ENCODE measurements at places on chromosomes 16 and 17.

GRCh38 chr17:81223762-81224130 is 981 bp upstream of the CEP131 start:
- no peak for DNase-seq

- no peak for DNase-seq
Measured at GRCh38 chr17:73311428-73311780, 397 bp downstream of the CDC42EP4 start.

GRCh38 chr16:30004424-30004776 is 6.4 kb downstream of the DOC2A start:
- no peak for DNase-seq

DNA sequence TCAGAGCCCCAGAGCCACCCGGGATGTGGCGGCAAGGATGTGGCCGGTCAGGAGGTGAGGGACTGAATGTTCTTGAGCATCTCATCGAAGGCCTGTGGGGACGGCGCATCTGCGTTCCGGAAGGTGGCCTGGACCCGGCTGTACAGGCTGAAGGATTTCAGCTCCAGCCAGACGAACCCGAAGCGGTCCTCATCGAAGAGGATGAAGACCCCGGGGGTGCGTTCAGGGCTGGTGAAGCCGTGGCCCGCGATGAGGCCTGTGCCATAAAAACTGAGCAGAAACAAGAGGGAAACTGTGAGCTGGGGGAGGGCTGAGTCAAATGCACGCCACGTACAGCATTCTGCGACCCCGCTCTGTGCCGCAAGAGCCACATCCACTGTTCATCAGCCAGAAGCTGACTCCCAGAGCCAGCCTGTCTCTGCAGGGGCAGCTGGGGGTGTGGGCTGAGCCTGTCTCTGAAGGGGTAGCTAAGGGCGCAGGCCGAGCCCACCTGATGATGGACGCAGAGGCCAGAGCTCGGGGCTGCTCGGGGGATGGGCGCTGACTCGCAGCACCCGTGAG is 14.1 kb upstream of the C16orf95 start:
- DNase-seq = no peak

DNA sequence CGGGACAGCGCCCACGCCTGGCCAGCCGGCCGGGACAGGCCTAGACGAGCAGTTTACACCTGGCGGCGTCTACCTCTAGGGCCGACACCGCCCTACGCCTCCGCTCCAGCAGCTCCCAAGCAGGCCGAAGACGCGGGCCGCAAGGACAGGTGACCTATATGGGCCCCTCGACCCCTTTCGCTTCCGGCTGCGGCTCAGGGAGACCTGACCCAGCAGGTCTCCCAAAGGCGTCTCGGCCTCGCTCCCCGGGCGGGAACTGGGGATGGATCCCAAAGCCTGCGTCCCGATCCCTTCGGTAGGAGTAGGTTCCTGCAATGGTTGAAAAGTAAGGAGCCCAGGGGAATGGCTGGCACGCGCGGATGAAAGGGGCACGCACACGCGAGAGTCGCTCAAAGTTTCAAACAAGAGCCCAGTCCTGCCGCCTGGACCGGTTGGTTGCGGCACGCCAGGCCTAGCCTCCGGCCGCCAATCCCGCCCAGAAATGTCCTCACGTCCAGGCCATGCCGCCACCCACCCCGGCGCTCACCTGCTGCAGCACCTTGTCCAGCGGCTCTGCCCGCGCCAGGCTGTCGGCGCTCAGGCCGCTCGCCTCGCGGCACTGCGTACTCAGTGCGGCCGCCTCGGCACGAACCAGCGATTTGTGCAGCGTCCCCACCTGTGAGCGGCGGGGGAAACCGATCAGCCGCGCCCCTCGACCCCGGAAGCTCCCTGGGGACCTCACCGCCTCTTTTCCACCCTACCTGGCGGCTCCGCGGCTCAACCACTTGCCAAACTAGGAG is 630 bp downstream of the ESRP2 start:
- no peak for DNase-seq

- DNase-seq = no peak
Measured at GRCh38 chr17:75856062-75856756, 1.1 kb upstream of the WBP2 start.

GRCh38 chr17:7640783-7641182 is 9.9 kb upstream of the ATP1B2 start:
- no peak for DNase-seq

DNA sequence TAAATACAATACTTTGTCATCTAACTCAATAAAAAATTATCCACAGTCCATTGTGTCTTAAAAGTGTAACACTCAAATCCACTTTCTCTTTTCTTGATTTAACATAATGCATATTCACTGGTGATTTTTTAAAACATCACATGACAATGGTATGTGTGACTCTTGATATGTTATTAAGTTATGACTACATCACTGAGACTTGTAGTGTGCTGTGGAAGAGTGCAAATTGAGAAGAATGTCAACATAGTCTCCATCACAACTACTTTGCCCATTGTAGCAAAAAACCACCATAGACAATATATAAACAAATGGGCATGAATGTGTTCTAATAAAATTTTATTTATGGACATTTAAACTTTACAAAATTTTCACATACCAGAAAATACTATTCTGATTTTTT is 380.7 kb upstream of the PMFBP1 start:
- DNase-seq = no peak

DNA sequence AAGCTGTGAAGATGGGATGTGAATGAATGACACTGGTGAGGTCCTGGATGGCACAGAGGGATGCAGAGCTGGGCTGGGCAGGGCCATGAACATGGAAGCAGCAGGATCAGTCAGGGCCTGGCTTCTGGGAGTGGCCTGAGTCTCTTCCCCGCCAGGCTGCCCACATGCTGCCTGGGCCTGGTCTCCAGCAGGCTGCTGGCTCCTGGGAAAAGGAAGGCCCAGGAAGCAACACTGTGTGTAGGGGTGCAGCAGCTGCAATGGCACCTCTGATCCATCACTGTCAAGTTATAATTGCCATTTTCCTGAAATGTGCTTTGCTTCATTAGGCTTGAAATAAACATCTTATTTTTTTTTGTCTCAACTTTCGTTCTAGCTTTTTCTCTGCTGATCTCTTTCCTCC is 260.2 kb upstream of the N4BP1 start:
- no peak for DNase-seq

DNA sequence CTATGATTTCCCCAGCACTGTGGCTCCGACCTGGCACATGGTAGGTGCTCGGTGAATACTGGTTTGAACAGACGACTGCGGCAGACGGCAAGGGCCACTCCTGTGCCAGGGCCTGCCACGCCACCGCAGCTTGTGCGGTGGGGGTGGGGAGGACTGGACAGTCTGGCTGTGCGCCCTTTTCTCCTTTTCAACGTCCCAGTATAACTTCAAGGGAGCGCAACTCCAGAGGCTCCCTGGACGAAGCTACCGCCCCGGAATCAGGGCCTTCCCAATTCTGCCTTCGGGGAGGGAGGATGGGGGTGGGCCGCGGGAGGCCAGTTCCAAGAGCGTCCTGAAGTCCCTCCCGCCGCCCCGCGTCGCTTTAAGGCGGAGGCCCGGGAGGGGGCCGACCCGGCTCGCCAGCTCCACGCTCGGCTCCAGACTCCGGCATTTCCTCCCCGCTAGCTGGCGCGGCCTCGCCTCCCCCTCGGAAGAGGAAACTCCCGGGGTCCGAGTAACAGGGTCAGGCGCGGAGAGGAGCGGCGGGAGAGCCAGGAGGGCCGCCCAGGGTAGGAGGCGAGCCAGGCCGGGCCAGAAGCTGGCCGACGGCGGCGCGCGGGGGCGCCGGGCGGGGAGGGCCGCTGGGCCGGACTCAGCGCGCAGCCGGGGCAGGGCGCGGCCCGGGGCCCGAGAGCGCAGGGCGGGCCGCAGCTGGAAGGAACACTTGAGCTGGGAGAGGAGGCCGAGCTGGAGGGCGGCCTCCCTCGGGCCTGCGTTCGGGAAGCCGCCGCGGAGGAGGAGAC is at the start of gene ITPRIPL2:
TSS of gene ITPRIPL2 (plus strand) at position 388 of the 782 bp plus-strand sequence. CDS start 498 bp downstream, outside the sequence.
- DNase-seq = no peak

GRCh38 chr17:75566416-75566815 is 21.2 kb upstream of the MYO15B start:
- DNase-seq = no peak

DNA sequence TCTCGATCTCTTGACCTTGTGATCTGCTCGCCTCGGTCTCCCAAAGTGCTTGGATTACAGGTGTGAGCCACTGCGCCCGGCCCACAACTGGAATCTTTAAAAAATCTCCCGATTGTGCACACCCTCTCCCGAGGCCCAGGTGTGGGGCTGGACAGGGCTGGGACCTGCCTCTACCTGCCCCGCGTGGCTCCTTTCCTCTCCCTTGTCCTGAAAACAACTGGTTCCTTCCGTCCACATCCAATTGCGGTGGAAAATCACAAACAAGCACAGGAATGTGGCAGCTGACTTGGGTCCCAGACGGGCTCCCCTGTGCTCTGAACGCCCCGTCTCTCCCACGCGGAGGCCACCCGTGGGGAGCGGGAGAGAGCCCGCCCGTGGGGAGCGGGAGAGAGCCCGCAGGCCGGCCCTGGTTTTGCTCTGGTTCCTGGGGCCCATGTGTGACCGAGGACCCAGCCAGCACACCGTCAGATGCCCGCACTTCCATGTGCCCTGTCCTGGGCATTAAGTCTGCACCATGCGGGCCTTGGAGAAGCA is 3.0 kb upstream of the TMEM204 start:
- no peak for DNase-seq

DNA sequence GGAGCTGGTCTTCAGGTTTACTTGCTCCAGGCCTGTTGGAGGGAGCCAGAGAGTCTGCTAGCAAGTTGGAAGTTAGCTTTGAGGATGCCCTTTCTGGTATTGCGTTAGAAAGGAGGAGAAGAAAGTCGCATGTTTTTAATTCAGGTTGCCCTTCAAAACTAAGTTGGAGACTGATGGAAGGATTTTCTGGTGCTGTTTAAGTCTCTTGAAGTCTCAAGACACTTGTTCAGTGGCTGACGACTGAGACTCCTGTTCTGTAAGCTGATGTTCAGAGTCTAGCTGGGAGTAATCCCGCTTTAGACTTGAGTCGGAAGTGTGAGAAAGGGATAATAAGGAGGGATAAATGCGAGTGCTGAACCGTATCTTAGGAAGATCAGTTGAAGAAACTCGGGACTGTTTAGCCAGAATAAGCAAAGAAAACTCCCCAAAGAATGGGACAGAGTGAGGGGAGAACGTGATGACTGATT is 740 bp downstream of the AATF start:
- DNase-seq = no peak

GRCh38 chr17:57034807-57035754 is 50.0 kb upstream of the AKAP1 start:
- no peak for DNase-seq

GRCh38 chr16:59484833-59485516 is 750.9 kb upstream of the GOT2 start:
- DNase-seq = no peak

- no peak for DNase-seq
Measured at GRCh38 chr17:40553694-40554534, 11.4 kb downstream of the CCR7 start.

- DNase-seq = no peak
Measured at GRCh38 chr16:81551151-81551808, 106.7 kb downstream of the CMIP start.

GRCh38 chr17:82232322-82232820 is 3.5 kb downstream of the SLC16A3 start:
- no peak for DNase-seq

DNA sequence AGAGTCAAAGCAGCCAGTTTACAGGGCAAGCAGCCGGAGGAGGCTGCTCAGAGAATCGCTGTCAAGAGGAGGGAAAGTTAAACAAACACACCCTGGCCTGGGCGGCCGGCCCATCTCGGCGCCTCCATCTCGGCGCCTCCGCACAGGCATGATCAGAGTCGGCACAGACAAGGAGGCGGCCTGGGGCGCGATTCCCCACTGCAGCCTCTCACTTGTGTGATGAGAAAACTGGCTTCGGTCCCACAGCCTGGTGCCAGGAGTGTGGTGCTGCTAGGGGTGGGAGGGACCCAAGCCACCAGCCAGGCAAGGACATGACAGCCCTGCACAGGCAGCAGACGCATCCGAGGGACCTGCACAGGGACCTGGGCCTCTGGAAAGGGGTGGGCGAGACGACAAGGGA is 17.7 kb downstream of the SLC38A10 start:
- no peak for DNase-seq

- DNase-seq = peak; percentile 4
Measured at GRCh38 chr17:4004517-4005295, 40.5 kb upstream of the ATP2A3 start.

DNA sequence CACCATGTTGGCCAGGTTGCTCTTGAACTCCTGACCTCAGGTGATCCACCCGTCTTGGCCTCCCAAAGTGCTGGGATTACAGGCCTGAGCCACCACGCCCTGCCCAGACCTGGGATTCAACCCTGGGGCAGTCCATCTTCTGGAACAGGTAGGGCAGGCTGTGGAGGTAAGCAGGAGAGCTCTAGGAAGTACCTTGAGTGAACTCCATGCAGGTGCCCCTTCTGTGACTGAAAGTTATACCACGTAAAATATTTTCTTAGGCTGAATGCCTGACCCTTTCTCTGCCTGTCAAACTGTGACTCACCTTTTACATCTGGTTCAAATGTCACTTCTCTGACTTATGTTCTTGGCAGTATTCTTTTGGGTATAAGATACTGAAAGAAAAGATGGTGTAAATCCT is 86.7 kb upstream of the ELAC2 start:
- DNase-seq = no peak

DNA sequence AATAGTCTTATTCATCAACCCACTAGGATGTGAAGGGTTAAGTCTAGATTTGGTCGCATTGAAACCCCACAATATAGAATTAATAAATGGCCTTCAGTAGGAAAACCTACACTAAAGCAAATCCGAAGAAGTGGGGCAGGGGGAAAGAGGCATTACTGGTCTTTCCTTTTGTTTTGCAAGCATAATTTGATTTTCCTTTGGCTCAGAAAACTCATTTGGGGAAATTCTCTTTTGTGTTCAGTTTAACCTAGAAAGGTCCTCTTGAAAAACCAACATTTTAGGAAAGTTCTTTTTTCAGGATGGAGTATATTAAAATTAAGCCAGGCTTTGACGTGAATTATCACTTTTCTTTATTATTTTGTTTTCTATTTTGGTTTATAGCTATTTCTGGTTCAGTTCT is 31.7 kb downstream of the ERCC4 start:
- no peak for DNase-seq

GRCh38 chr17:54736573-54736972 is 164.1 kb upstream of the TOM1L1 start:
- DNase-seq = no peak

- no peak for DNase-seq
Measured at GRCh38 chr16:1771864-1772361, 570 bp upstream of the NME3 start.

Data from stimulated activated CD8-positive, alpha-beta memory T cell treated with anti-CD3 and anti-CD28 coated beads, Interleukin-15, amount 100 ng/mL, for 4 hours (primary cell).